ENCODE measurements at places on chromosomes 7 and 10. TPM values are rescaled to one million over a fixed set of nuclear protein-coding genes. Genes with fewer than 3 reads are reported as not detected.

DNA sequence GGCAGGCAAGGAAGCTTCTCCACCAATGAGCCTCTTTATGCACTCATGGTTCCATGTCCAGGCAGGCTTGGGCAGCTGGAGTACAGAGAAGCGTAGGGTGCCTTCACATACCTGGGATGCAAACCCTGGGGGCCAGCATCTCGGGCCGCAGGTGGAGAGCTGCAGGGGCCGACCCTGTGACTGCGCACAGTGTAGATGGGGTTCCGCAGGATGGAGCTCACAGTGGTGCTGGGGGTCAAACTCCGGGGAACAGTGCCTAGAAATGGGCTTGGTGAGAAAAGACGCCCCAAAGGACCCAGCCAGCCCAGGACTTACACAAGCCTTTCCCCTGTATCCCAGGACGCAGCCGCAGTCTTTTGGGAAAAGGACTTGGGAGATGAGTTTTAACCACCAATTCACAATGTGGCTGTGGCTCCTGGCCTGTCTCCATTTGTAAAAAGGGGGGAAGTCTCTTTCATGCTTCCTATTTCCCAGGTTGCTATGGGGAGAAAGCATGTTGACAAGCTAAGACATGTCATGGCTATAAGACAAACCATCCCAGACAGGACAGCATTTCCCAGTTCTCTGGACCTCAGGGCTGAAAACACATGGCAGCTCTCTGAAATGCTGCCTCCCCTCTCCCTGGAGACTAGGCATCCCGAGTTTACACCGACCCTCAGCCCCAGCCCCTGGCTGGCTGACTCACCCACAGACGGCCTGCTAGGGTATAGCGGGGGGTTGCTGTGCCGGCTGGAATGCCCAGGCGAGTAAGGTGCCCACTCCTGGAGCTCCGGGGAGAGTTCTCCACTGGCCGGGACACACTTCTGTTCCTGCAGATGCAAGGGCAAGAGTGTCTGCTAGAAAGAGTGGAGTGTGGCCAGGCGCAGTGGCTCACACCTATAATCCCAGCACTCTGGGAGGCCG lies 107.1 kb downstream of the DLG5 start:
- H3K27ac ChIP-seq: no peak overlapping the region
- H3K36me3 ChIP-seq: peaks cover 68% of the 10 kb centered on the region
- H3K4me1 ChIP-seq: no peaks in the 10 kb centered on the region
- H3K27me3 ChIP-seq: no peaks in the 10 kb centered on the region
- DNase-seq: no peak

GRCh38 chr10:13613519-13613918 lies 26.8 kb downstream of the PRPF18 start:
- H3K36me3 ChIP-seq: peaks cover 90% of the 10 kb centered on the region
- DNase-seq: no peak
- no peaks in the 10 kb centered on the region for H3K4me1 ChIP-seq
- no peak overlapping the region for H3K4me3 ChIP-seq
- H3K27me3 ChIP-seq: no peaks in the 10 kb centered on the region

The ABCB1 gene
- total RNA-seq: 7.5 TPM

The EFCAB10 gene
- 1.6 TPM for total RNA-seq

DNA sequence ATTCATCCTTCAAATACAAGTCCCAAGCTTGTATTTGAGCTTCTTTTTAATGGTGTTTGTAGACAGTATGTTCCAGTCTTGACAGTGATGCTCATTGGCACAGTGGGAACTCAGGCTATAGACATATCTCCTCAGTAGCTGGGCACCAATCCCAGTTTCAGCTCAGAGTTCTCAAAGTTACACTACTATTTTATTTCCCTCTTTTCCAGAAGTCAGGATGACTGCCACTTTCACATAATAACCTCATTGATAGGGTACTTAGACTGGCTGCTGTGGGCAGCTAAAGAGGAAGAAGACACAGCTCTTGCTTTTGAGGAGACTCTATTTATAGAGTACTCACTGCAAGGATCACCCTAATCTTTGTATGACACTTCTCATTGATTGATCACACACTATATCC lies 2.4 kb downstream of the GBF1 start:
- H3K4me1 ChIP-seq: peaks cover 29% of the 10 kb centered on the region
- DNase-seq: no peak
- no peaks in the 10 kb centered on the region for H3K27me3 ChIP-seq
- H3K36me3 ChIP-seq: no peaks in the 10 kb centered on the region
- no peak overlapping the region for H3K27ac ChIP-seq

Measured in upper lobe of right lung (tissue), 1 donor.